ENCODE measurements at places on chromosomes 4 and X.

GRCh38 chrX:40474205-40474626 is 106.6 kb upstream of the ATP6AP2 start:
- no peak for DNase-seq

DNA sequence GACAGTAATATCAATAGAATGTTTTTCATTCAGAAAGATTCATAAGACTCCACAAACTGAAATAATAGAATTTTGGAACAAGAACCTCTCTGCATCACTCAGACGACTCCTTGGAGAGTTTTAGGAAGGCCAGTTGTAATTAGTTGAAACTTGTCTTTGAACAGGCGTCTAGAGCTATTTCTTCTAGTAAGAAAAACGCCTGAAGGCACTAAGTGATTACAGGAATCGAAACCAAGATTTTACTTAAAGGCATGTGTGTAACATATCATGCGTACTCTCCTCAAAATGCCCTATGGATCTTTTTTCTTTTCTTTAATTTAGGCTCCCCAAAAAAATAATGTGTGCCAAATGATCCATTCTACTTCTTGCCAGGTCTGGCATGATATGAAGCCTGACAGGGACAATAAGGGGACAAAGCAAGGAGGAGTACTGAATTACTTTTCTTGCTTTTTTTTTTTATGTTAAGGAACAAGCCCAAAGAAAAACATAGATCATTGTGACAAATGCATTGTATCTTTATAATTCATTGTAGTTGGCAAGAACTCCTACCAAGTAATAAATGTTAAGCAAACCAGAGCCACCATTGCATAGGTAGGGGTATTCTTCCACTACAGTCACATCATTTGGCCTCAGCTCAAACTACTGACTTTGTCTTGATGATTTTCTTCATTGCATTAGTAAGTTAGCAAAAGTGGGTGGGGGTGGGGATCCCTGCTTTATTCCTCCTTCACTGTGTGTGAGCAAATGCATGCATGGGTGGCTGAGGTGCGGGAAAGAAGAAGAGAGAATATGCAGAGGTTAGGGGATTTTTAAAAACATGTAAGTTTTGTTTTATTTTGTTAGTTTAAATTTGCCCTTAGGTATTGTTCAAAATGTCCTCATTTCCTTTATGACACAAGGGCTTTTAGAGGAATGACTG is 79.9 kb upstream of the ATOH1 start:
- DNase-seq: no peak

DNA sequence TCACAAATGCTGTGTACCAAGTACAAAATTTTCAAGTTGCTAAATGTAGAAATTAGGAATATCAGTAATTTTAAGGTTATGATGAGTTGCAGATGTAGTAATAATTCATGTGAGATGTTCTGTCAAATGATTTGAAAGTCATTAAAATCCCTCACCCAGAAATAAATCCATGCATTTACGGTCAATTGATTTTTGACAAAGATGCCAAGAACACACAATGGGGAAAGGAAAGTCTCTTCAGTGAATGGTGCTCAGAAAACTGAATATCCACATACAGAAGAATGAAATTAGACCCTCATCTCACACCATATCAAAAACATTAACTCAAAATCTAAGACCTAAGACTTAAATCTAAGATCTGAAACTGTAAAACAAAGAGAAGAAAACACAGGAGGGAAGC is 12.9 kb upstream of the BMPR1B start:
- DNase-seq: no peak

DNA sequence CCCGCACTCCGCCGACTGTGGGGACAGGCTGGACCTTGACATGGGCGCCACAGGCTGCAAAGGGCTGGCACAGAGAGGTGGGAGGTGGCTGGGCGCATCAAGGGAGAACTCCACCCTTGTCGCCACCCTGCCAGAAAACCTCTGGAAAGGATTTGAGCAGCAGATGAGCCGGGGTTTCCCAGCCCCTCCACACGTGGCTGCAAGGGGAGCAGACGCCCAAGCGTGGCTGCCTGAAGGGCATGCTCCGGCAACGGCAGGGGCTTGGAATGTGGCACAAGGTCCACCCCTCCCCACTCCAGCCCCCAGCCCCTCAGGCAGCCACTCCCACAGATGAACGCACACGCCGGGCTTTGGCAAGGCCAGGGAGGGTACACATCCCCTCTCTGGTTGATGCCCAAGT is 4.6 kb downstream of the BGN start:
- no peak for DNase-seq

- no peak for DNase-seq
Observed at GRCh38 chr4:70801265-70801809, 38.4 kb downstream of the GRSF1 start.

DNA sequence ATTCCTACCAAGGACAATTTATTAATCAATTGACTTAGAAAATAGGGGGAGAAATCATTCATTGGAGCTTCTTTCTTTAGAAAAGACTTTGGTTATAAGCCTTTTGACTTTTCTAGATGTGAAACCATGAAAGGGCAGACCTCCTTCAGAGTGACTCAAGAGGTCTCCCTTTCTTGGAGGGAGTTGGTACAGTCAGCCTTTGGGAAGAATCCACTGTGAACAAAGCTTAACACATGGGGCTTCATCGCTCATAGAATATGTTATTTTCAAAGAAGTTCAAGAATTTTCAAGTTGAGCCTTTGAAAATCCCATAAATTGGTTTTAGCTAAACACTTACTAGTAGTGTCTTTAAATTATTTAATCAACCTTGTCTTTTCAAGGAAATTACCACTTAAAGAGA is 28.0 kb downstream of the RIPPLY1 start:
- no peak for DNase-seq
